Right renal pelvis (tissue), 4 donors: ENCODE measurements at places on chromosomes 12 and 14.

DNA sequence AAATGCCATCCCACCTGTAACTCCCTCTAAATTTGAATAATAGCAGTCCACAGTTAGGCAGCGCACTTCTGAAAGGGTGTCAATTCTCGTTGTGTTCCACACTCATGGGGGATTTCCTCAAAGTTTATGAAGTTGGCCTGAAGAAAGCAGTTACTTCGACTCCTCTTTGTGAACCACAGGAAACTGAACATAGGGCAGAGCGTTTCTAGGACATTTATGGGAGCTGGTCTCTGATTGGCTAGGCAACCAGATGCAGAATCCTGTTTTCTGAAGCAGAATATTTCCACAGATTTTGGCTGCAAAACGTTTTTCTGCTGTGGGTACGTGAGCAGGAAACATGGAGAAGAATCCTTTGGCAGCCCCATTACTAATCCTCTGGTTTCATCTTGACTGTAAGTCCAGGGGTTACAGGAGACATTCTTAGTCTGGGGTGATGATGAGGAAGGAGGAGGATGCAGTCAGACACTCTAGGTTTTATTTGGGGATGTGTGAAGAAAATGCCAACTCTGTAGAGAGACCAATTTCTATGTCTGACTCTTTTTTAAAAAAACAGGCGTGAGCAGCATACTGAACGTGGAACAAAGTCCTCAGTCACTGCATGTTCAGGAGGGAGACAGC lies 431.5 kb upstream of the OR4E1 start:
- no peak for DNase-seq

DNA sequence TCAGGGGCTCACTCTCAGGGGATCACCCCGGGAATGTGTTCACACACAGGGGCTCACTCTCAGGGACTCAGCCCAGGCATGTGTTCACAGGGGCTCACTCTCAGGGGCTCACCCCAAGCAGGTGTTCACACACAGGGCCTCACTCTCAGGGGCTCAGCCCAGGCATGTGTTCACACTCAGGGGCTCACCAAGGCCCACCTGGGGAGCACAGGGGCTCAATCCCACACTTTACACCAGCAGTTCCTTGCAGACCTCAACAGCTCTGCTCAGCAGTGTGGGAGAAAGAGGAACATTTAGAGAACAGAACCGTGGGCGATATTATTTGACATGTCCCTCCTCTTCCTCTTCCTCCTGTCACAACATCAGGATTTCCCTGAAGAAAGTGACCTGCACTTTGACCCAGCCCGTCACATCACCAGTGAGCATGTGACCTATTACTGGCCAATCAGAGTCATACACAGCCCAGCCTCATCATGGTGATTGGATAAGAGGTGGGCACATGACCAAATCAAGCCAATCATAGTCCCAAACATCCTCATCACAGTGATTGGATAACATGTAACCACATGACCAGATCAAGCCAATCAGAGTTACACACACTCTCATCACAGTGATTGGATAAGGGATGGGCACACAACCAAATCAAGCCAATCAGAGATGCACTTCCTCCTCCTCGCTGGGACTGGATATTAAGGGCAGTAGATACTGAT lies 359.4 kb upstream of the SFSWAP start:
- no peak for DNase-seq

DNA sequence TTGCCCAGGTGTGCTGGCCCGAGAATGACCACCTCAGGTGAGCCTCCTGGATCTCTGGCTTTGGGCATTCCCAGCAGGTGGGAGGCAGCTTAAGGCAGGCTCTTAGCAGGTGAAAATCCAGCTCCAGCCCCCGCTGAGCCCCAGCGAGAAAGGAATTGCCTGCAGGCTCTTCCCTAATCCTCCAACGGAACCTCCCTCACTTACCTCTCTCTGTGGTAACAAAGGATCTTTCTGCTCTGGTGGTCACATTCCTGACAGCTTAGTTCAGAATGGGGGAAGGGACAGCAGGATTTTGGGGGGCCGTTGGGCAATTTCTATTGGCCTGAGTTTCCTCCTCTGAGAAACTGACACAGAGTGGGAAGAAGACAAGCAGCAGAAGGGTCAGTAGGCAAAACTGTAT lies 116.0 kb upstream of the LHX5 start:
- no peak for DNase-seq

DNA sequence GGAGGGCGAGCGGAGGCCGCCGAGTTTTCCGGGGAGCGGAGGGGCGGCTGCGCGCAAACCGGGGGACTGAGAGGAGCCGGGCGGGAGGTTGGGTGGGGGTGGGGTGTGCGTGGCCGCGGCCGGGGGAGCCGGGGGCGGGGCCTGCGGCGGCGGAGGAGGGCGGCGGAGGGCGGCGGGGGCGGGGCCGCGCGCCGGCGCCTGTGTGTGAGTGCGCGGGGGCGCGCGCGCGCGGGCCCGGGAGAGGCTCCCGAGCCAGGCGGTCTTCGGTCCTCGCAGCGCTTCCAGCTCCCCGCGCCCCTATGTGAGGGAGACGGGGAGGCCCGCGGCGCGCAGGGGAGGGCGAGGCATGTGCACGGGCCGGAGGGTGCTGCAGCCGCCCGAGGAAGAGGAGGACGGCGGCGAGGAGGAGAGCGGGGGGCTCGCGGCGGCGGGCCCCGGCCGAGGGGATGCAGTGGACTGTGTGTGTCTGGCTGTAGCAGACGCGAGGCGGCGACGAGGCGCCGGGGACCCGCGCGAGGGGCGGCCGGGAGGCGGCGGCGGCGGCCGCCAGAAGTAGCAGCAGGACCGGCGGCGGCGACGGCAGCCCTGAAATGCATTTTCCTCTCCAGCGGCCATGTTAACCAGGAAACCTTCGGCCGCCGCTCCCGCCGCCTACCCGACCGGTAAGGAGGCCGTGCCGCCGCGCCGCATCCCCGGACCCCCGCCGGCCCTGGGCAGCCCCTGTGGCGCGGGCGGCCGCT lies at the start of gene DYRK2:
Gene DYRK2 (plus strand): TSS at position 225 of the 740 bp plus-strand sequence. CDS start 389 bp downstream, at position 614.
- DNase-seq, result peak; percentile 78

DNA sequence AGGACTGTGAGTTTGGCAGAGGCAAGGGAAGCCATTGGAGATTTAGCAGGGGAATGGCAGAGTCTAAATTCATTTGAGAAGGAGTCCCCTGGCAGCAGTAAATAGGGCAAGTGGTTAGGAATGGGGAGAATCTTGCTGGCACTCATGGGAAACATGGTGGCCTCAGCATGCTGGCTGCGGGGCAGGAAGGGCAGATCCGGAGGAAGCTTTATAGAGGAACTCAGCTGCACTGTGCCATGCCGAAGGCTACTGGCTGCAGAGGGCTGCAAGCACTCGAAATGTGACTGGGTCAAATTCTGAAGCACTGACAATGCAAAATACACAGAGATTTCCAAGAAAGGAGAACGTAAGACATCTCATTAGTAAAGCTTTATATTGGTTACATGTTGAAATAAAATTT lies 23.9 kb downstream of the CCNK start:
- DNase-seq, result no peak

DNA sequence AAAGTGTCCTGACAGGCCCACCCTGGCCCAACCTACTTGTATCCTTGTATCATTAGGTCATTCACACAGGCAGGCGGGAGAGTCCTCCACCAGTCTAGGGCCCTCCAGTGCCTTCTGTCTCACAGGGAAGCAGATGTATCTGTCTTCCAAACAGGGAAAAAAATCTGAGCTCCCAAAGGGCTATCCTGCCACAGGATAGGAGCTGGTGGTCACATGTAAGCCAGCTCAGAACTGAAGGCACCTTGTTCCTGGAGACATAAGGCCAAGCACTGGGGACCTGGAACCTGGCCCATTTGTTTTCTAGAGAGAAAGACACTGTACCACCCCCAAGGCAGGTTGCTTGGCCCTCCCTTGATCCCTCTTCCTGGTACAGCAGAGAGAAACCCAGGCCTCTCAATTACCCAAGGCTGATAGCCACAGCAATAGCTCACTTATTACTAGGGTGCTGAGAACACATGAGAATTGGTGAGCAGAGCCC lies 19.4 kb upstream of the PLEKHH1 start:
- no peak for DNase-seq

DNA sequence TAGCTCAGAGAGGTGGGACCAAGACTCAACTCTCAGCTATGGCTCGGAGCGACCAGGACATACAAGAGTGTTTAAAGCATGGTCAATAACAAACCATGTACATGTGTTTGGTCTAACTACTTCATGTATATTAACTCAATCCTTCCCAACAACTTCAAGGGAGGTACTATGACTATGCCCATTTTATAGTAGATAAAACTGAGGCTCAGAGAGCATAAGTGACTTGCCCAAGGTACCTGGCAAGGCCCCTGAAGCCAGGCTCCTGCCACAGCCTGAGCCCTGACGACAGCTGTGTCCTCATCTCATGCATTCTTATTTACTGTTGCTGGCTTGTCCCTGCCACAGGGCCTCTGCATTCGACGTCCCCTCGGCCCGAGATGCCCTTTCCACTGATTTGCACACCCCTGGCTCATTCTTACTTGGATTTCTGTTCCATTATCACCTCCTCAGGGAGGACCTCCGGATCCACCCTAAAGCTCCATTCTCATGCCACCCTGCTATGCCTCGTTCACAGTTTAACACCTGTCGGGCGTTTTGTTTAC lies 2.6 kb downstream of the TESC start:
- no peak for DNase-seq

- no peak for DNase-seq
Measured at GRCh38 chr12:31702047-31702446, 26.8 kb downstream of the AMN1 start.

DNA sequence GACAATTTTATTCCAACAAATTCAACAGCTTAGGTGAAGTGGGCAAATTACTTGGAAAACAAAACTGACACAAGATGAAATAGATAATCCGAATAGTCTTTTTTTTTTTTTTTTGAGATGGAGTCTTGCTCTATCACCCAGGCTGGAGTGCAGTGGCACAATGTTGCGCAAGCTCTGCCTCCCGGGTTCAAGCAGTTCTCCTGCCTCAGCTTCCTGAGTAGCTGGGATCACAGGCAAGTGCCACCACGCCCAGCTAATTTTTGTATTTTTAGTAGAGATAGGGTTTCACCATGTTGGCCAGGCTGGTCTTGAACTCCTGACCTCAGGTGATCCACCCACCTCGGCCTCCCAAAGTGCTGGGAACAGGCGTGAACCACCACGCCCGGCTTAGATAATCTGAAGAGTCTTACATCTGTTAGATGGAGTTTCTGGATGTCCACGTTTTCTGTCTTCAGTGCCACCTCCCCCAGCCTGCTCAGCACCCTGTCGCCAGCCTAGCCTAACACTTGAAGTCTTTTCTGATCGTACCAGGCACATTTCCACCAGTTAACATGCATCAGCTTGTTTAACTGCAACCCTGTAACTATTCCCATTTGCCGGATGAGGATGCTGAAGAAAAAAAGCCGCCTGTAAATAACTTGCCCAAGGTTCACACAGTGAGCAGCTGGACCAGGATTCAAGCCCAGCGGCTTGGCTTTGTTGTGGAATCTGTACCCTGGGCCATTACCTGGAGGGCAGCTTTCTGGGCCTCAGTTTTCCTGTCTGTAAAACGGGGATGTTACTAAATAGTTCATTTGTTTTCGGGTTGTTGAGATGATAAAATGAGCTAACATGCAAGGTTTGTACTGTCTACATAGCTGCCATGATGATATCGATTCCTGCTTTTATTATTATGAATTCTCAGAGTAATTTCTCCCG lies 26.4 kb downstream of the FBRSL1 start:
- no peak for DNase-seq

DNA sequence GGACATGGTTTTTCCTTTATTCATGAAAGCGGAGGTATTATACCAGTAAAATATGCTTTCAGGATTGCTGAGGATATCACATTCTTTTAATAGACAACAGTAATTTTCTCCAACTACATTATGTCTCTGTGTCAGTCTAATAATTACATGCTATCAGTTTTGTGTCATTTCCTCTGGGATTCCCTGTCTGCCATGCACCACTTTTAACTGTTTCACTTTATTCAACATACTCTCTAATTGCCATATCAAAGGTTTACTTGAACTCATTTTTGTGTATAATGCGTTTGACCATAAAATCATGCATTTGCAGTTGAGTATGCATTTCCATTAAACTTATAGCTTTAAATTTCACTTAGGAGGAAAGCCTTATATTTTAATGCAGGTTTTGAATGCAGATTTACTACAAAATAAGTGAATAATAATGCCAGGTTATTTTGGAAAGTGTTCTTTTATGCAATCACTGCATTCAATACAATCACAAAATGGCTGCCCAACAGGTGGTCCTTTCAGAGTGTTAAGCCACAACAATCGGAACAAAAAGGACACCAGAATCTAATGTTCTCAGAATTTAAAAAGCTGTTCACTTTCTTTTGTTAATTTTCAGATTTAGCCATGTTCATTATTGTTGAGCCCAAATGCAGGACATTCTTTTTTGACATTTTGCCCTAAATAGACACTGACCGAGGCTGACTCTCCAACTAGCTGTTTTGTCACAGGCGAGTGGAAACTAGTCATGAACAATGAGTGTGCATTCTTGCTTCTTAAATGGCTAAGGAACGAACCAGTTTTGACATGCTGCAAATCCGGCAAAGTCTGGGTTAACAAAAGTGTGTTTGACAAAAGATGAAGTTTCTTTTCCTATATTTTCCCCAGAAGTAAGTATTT lies 40.9 kb downstream of the MBIP start:
- no peak for DNase-seq

DNA sequence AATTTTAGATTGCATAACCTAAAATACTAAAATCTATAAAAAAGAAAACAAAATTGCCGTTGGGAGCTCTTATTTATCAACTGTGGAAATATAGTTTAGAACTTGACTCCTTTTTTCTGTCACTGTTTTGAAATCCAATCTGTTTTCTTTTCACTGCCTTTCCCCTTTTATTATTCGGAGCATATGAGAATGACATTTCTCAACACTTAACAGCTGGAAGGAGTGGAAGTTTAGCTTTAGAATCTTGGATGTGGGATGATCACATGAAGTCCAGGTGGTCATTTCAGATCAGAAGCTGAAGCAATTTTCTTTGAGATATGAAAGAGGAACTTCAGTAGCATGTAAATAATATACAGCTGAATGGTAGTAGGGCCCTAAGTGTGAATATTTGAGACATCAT lies 16.7 kb downstream of the TRHDE start:
- DNase-seq, result no peak

- DNase-seq, result no peak
Measured at GRCh38 chr12:74599932-74600331, 62.3 kb downstream of the ATXN7L3B start.

GRCh38 chr14:38828183-38828827 lies 274.7 kb downstream of the SEC23A start:
- no peak for DNase-seq

GRCh38 chr12:91344408-91344807 lies 161.8 kb upstream of the DCN start:
- no peak for DNase-seq

DNA sequence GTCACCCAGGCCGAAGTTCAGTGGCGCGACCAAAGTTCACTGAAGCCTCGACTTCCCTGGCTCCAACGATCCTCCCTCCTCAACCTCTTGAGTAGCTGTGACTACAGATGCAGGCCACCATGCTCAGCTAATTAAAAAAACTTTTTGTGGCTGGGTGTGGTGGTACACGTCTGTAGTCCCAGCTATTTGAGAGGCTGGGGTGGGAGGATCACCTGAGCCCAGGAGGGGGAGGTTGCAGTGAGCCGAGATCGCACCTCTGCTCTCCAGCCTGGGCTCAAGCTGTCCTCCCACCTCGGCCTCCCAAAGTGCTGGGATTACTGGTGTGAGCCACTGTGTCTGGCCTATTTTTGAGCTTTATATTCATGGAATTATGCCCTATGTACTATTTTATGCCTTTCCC lies 18.1 kb upstream of the RAD52 start:
- no peak for DNase-seq

GRCh38 chr12:108702595-108703320 lies 28.6 kb downstream of the CORO1C start:
- no peak for DNase-seq
